ENCODE measurements at places on chromosomes 1 and 21.

DNA sequence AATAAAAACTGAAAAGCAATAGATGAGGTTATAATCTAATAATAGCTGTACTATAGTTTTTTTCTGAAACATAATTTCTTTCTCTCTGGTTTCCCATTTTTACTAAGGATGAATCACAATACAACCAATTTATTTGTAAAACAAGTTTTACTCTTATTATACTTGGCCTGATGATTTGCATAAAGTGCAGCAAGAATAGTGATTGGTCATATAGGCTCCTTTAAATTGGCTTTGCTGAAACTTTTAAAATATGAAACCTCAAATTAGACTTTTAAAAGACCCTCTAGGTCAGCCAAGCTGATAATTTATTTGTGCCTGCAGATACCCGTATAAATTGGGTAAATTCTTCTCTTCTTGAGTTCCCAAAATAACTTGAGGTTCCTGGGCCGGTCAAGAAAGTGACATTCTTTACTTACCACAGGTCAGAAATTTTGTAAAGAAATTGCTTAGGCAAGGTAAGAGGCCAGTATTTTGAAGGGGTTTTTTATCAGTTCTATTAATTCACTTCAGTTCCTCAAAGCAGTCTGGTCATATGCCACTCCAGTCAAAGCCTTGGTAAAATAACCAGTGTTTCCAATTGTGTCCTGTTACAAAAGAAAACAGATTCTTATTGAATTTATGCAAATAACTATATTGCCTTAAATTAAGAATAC lies 76.1 kb downstream of the C21orf91 start:
- no peak for DNase-seq

DNA sequence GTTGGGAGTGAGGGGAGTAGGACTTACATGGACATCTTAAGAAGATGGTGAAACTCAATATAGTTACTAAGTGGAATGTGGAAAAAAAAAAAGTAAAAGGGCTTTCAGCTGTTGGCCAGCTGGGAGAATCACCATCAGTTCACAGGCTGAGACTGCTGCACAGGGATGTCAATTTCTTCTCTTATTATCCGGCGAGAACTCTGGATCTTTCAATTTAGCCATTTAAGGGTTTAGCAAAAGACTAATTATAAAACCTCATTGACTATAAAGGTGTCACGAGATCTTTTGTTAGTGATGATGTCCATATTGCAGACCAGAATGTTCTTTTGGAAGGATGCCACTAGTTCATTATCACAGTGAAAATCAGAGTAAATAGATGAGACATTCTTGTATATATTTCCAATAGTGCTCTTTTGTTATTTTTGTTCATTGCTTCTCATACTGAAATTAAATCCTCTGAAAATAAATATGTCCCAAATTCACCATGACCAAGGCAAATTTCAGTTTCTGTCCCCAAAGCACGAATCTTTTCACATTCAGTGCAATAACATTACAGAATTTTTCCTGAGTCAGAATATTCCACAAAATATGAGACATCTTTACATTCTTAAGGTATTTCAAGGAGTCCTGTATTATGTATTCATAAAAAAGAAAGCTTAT lies 266.1 kb downstream of the DNM3 start:
- DNase-seq, result no peak

DNA sequence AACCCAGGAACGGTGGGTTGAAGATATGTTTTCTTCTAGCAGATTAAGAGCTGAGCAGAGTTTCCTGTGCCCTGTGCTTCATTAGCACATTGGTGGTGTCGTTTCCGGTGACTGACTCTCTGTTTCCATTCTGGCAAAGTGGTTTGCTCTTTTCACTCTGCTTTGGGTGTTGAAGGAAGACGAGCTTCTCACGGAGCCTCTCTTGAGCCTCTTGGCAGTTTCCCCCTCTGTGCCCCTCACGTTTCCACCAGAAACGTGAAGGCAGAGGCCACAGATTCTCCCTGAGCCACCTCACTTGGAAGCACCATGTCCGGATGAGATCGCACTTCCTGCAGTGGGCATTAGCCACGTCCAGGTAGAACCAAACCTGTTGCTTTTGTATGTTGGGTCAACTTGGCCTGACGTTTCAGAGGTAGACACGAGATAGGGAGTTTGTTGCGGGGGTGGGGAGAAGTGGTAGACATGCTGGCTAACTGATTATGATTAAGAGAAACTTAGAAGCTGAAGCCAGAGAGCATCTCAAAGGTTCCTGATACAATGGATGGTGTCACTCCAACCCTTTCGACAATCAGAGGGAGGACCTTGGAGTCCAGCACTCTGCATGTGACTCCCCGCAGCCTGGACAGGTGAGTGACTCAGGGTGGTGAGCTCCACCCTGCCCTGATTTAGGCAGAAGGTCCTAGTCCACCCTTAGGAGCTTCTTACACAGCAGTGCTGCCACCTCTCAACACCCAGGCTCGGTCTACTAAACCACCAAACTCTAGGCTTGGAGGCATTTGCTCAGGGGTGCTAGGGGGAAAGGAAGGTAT lies at the start of gene LAX1:
TSS of gene LAX1 (plus strand) at position 155 of the 809 bp plus-strand sequence. CDS start at position 538, 383 bp downstream.
- DNase-seq, result peak; percentile 62

GRCh38 chr1:216812966-216813365 lies 89.7 kb upstream of the ESRRG start:
- DNase-seq, result no peak

DNA sequence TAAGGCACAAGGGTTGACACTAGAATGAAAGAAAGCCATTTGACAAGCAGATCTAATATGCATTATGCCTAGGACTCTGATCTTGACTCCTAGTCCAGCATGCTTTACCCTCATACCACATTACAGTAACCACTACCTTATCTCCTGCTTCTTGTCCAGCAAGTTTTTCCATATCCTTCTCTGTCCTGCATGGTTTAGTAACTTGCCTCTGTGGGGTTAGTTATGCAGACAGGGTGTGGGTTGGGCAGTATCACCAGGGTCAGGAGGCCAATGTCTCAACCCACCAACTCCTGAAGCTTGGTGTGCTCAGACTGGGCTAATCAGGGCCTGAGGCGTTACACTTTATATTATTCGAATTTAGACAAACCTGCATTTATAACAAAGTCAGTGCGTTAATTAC lies 18.8 kb downstream of the DHDDS start:
- DNase-seq, result no peak
